ENCODE measurements at places on chromosomes 11 and 22.

- DNase-seq: no peak
Observed at GRCh38 chr11:123104697-123105096, 42.8 kb upstream of the HSPA8 start.

DNA sequence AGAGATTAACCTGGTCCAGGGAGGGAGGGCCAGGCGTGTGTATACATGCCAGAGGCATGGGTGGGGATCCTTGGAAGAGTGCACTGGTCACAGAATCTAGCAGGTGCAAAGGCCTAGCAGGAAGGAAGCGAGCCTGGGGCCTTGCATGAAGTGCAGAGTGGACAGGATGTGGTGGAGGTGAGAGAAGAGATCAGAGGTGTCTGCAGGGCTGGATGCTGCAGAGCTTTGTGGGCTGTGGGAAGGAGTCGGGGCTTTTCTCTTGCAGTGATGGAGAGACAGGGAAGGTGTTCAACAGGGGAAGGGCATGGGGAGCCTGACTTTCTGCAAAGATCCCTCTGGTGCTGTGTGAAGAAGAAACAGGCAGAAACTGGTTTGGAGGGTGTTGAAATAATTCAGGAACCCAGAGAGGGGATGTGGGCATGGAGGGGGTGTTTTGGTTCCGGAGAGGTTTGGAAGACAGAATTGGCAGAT lies 2.5 kb upstream of the TPST2 start:
- peak; percentile 25 for DNase-seq

- DNase-seq: no peak
Observed at GRCh38 chr11:34909415-34909814, 6.8 kb downstream of the APIP start.

DNA sequence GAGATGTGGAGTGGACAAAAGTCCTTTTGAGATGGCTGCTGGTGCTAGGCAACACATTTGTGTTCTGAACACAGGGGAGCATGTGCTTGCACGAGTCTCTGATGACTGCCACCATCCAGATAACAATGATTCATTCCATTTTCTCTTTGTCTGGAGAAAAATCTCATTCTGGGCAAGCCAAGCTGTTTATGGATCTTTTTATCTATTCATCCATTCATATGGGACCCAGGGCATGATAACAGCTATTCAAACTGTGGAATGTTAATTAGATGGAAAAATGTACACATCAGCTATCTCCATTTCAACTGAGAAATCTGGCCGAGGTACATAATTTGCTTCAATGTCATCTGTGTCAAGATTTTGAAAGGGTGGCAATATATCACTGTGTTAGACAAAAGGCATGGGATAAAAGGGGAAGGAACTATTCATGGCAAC lies 117.5 kb upstream of the ZBED5 start:
- DNase-seq: no peak

- DNase-seq: no peak
Observed at GRCh38 chr22:45923212-45923611, 53.8 kb downstream of the WNT7B start.

DNA sequence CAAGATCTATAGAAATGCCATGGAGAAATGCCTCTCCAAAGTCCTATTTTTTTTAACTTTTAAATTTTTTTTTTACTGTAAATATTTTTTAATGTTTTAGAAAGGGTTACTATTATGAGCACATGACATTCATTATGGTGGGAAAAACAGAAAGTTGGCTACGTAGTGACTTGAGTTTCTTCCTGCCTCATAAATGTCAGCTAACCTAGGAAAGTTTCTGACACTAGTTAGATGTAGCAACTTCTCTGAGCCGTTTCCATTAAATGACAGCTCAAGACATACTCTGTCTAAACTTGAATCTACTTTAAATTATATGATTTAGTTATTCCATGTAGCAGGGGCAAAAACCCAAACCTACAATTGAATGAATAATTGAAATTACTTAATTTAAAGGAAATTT lies 18.4 kb upstream of the CTSC start:
- DNase-seq: no peak

- no peak for DNase-seq
Observed at GRCh38 chr11:122883646-122883979, 1.1 kb downstream of the JHY start.

DNA sequence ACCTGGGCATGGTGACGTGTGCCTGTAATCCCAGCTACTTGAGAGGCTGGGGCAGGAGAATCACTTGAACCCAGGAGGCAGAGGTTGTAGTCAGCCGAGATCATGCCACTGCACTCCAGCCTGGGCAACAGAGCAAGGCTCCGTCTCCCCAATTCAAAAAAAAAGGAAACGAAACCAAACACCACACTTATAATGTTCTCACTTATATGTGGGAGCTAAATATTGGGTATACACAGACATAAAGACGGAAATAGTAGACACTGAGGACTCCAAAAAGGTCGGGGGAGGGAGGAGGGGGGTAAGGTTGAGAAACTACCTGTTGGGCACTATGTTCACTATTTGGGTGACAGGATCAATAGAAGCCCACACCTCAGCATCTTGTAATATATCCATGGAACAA lies 94.3 kb downstream of the GAB2 start:
- no peak for DNase-seq

- no peak for DNase-seq
Observed at GRCh38 chr11:2899080-2899783, 13.7 kb upstream of the CDKN1C start.

- no peak for DNase-seq
Observed at GRCh38 chr11:7540830-7541555, 27.2 kb downstream of the PPFIBP2 start.

DNA sequence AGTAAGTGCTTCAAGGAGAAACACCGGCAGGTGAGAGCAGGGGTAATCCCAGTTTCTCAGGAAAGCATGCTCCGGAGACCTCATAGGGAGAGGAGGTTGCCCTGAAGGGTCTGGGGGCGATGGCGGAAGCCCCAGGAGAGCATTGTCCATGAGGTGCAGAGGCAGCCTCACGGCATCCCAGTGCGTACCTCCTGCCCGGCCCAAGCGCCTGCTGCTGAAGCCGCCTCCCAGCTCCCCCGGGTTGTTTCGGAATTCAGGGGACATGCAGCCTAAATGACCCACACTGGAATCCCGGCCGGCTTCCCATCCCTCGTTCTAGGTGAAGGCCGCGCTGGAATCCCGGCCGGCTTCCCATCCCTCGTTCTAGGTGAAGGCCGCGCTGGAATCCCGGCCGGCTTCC lies 2.7 kb downstream of the ZBED4 start:
- DNase-seq: no peak

- no peak for DNase-seq
Observed at GRCh38 chr11:19821412-19821875, 108.8 kb downstream of the NAV2 start.

- DNase-seq: no peak
Observed at GRCh38 chr11:1290052-1291040, 19.1 kb downstream of the TOLLIP start.

DNA sequence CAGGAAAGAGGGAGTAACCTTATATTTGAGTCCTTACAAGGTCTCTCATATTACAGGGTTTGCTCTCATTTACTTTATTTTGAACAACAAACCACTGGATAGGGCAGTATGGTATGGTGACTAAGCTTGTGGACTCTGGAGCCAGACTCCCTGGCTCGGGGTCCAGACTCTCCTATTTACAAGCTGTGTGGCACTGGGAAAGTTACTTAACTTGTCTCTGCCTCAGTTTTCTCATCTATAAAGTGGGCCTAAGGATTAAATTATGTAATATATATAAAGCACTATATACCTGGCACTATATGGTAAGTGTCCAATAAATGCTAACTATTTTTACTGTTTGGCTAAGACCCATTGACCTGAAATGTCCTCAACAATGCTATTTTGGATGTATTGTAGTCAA lies 1.7 kb upstream of the DCHS1 start:
- no peak for DNase-seq

DNA sequence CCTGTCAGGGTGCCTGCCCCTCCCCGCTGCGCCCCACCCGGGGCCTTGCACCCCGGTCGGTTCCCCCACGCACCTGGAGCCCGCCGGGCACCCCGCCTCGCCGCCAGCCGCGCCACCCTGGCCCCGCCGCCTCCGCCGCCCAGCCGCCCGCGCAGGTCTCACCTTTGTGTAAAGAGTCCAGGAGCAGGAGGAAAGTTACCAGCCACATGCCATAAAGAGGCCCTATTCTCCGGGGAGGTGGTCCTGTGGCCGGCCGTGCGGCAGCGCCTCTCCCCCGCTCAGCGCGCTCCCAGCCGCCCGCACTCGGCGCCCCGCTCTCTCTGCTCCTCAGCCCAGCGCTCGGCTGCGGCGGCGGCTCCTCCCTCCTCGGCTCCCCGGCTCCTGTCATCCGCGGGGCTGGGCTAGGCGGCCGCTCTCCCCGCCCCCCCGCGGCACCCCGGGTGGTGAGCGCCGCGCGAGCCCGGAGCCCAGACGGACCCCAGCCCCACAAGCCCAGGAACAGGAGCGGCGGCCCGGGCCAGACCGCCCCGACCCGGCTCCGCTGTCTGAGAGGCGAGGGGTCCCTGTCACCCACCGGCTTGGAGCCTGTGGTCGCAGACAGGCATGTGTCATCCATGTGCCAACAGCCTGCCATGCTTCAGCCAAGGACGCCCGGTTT lies at the start of gene DSCAML1:
Gene DSCAML1, minus strand, starts transcription at position 345 of the 658 bp plus-strand sequence. Its CDS starts 137 bp downstream, at position 208.
- no peak for DNase-seq

GRCh38 chr11:125179346-125179745 lies 14.8 kb downstream of the PKNOX2 start:
- DNase-seq: no peak

GRCh38 chr11:19952911-19953310 lies 207.4 kb downstream of the DBX1 start:
- no peak for DNase-seq

DNA sequence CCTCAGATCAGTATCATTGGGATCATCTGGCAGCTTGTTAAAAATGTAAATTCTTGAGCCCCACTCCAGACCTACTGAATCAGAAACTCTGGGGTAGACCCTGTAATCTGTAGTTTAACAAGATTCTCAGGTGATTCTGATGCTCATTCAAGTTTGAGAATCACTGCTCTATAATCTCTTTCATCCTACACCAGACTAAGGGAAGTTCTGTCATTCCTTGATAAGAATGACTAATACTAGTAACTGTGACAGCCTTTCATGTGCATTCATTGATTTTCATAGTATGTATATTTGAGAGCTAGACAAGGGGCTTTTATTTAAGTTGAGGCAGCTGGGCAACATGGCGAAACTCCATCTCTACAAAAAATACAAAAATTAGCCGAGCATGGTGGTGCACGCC lies 30.0 kb downstream of the NAT10 start:
- no peak for DNase-seq

DNA sequence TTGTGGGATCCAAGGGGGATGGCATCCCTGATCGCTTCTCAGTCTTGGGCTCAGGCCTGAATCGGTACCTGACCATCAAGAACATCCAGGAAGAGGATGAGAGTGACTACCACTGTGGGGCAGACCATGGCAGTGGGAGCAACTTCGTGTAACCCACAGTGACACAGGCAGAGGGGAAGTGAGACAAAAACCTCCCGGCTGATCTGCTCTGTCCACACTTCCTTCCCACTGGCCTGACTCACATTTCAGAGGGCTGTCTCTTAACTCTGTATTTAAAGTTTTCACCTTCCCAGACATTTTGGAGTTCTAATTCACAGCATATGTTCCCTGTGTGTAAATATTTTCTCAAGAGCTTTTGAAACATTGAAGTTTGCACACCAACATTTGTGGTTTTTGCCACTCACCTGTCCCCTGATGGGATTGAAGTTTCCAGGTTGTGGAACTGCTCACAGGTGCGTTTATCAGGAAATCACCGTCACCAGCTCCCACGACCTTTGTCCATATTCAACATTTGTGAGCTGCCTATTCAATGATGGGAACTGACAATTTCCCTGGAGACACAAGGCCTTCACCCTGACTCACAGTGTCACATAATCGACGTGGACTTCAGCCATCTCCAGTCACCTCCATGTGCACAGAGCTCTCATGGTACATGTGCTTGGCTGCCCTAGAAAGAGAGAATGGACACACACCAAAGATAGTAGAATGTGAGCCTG lies 99.2 kb downstream of the VPREB1 start:
- DNase-seq: no peak

GRCh38 chr11:113623114-113623513 lies 83.0 kb downstream of the TMPRSS5 start:
- DNase-seq: no peak

GRCh38 chr11:134349802-134350355 lies 18.1 kb downstream of the GLB1L2 start:
- DNase-seq: no peak

DNA sequence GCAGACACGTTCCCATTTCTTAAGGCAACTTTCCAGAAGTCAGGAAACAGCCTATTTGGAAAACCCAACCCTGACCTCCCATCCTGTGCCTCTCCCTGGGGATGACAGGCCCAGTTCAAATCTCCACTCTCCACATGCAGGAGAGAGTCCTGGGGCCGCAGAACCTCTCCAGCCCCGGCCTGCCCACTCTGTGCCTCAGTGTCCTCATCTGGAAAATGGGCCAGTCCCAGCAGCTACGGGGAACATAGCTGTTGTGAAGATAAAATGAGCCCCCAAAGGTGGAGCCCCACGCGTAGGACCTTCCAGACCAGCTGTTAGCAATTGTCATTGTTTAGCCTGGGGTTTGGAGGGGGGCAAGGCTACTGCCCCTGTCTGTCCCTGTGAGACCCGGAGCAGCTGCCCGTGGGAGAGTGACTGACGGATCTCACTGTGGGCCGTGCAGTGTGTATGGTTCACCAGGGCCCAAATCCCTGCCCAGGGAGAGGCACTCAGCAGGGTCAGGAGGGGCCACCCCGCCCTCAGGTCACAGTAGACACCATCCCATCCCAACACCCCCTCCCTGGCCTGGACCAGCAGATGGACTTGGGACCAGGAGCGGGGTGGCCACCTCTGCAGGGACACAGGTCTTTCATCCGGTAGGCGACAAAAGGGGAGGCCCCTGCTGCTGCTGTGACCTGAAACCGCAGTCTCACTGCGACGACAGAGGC lies 145.9 kb downstream of the CTTN start:
- no peak for DNase-seq

DNA sequence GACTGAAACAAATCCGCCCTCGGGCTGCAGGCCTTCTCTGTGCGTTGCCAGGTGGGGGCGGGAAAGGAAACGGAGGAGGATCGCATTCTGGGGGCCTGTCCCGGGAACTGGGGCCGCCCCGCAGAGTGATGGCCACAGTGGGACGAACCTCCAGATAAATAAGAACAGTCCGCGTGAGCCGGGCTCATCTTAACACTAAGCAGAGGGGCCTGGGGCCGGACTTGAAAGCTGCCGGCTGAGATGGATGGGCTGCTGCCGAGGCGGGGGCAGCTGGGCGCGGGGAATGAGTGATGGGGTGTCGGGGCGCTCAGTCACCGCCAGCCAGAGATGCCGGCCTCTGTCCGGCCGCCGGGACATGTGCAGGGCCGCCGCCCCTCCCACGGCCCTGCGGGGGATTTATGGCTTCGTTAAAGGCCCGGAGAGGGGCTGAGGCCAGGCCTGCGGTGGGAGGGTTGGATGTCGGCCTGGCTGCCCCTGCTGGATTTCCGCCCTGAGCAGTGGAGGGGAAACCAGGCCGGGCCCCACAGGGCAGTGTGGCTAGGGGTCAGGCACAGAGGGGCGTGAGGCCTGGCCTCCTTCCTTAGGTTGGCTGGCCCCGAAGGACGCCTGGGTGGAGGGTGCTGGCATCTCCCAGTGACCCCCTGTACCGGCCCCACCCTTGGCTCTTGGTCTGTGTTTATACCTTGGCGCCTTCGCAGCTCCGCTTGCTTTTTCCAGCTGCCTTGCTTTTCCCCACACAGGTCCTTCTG lies 45.3 kb upstream of the CD82 start:
- no peak for DNase-seq

- no peak for DNase-seq
Observed at GRCh38 chr11:129144256-129144655, 47.9 kb downstream of the ARHGAP32 start.
